ENCODE measurements at places on chromosomes 2 and 18. TPM values are rescaled to one million over a fixed set of nuclear protein-coding genes. Genes with fewer than 3 reads are reported as not detected.
A peak's percentile ranks its signal among the peaks of the same experiment; 100 is the strongest.

DNA sequence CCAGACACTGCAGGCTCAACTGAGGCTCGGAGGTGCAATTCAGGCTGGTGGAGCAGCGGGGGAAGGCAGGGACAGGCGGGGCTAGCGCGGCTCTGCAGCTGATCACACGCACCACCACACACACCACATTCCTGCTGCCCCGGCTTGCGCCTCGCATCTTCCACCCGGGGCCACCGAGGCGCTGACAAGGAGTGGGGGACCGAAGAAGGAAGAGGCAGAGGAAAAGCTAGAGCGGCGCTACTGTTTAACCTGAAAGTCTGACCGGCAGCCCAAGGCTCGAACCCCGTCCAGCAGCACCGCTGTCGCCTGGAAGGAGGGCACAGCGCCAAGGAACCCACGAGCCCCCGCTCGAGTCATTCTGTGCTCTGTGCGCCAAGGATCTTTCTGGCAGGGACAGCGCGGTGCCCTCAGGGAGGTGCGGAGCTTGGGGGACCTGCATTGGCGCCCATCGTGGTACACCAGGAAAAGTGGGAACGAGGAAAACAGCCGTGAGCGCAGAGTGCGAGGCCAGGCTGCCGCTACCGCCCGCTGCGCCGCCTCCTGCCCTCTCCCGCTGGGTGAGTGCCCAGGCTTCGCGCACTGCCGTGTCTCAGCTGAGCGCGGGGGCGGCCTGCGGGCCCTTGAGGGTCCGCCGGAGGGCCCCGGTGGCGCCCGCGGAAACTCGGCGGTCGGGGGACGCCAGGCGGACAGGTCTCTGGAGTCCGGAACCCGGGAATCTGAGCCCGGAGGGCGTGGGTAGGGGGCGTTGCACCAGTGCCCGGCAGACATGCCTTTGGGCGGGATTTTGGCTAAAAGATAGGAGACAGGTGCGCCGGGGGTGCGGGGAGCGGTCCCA, 860 bp upstream of the KCNJ3 start:
- DNase-seq, result no peak
- H3K4me3 ChIP-seq, result peak overlapping the region; percentile 50
- H3K36me3 ChIP-seq, result no peaks in the 10 kb centered on the region
- H3K4me1 ChIP-seq, result no peaks in the 10 kb centered on the region

GRCh38 chr2:32701806-32702205, 74.0 kb downstream of the TTC27 start:
- H3K4me1 ChIP-seq, result peaks cover 4% of the 10 kb centered on the region
- H3K36me3 ChIP-seq, result peaks cover 4% of the 10 kb centered on the region
- H3K27ac ChIP-seq, result no peak overlapping the region
- no peak for DNase-seq
- H3K4me3 ChIP-seq, result no peak overlapping the region

DNA sequence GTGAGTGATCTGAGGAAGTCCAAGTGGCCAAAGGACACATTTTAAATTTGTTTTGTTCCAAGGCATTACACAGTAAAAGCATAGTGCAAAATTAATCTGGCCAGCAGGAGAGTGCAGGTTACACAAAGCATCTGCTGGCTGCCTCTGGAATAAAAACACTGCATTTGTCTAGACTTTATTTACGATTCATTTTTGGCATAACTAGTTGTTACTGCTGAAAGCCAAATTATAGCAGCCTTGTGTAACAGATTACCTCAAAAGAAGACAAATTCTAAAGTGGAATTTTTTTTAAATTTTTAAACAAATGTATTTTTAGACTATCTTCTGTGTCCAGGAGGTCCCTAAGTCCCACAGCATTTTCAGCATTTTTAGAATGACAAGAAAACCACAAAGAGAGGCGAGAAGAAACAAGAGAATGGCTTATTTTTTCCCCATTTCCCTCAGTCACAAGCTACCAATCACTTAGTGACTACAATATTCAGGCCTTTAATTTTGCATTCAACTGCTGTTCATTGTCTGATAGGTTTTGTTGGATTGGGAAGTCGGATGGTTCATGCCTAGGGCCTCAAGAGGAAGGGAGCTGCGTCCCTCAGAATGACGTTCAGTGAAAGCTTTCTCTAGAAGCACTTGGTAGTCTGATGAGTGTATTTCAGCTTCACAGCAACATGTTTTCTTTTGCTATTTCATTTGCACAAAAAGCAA, 46.0 kb downstream of the TMEFF2 start:
- no peaks in the 10 kb centered on the region for H3K4me1 ChIP-seq
- no peak overlapping the region for H3K4me3 ChIP-seq
- H3K27me3 ChIP-seq, result no peaks in the 10 kb centered on the region
- H3K27ac ChIP-seq, result no peak overlapping the region

DNA sequence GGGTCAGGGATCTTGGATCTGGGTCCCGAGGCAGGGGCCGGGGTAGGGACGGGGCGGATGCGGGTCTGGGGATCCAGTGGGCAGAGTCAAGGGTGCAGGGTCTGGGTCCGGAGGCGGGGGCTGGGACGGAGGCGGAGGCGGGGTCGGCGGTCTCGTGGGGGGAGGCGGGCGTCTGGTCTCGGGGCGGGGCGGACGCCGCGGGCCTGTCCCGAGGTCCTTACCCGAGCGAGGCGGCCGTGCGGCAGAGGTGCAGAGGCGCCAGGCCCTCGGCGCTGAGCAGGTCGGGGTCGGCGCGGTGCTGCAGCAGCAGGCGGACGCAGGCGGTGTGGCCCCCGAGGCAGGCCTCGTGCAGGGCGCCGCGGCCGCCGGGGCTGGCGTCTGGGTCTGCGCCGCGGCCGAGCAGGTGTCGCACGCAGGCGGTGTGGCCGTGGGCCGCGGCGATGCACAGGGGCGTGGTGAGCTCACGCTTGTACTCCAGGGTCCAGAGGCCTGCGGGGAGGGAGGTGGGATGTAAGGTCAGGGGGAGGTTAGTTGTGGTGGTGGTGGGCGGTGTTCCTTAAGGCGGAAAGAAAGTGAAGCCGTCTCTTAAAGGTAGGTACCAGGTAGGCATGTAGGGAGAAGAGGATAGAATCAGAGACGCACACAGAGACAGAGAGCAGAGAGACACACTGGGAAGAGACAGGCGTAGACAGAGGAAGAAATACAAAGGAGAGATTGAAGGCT, 26.6 kb downstream of the ASB18 start:
- H3K36me3 ChIP-seq, result no peaks in the 10 kb centered on the region
- no peak for DNase-seq
- peaks cover 34% of the 10 kb centered on the region for H3K4me1 ChIP-seq
- no peaks in the 10 kb centered on the region for H3K27me3 ChIP-seq
- H3K4me3 ChIP-seq, result peak overlapping the region; percentile 57

GRCh38 chr2:42984617-42985016, 192.2 kb upstream of the HAAO start:
- no peak overlapping the region for H3K4me3 ChIP-seq
- no peak for DNase-seq
- no peaks in the 10 kb centered on the region for H3K4me1 ChIP-seq

DNA sequence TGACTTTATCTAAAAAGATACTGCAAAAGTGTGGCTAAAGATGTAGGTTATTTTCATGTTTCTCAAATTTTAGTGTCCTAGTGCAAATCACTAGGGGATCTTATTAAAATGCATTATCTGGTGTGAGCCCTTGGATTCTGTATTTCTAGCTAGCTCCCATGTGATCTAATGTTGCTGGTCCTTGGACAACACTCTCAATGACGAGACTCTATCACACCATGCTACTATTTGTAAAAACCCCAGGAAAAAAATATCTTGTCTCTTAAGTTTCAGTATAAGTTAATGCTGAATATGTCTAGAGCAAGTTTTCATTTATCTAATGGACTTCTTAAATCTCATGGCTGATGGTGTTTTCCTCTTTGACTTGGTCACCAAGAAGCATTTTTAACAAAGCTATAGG, 5.8 kb downstream of the DOCK10 start:
- H3K27ac ChIP-seq, result no peak overlapping the region
- no peak overlapping the region for H3K4me3 ChIP-seq
- peaks cover under 1% of the 10 kb centered on the region for H3K27me3 ChIP-seq
- DNase-seq, result no peak
- H3K4me1 ChIP-seq, result peaks cover 8% of the 10 kb centered on the region
- H3K36me3 ChIP-seq, result no peaks in the 10 kb centered on the region

- no peaks in the 10 kb centered on the region for H3K4me1 ChIP-seq
- no peak overlapping the region for H3K4me3 ChIP-seq
Measured at GRCh38 chr2:43444989-43445645, 150.7 kb downstream of the THADA start.

DNA sequence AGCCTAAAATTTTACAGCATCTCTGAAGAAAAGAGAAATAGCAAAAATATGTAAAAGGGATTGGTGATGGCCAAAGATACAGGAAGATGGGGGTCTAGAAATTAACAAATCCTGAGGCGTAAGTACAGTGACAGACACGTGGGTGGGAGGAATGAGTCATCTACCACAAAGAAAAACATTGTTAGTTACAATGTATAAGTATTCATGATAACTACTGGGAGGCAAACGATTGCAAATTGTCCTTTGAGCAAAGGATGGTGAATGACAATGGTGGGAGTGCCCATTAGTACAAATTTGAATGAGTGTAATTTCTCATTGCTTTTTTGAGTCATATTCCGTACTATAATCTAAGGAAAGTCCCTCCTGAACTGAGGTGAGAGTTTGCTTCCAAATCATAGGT, 809.0 kb upstream of the FAM98A start:
- no peak overlapping the region for H3K4me3 ChIP-seq
- no peak overlapping the region for H3K27ac ChIP-seq
- no peaks in the 10 kb centered on the region for H3K4me1 ChIP-seq
- H3K36me3 ChIP-seq, result no peaks in the 10 kb centered on the region
- DNase-seq, result no peak

- H3K27ac ChIP-seq, result no peak overlapping the region
- H3K27me3 ChIP-seq, result no peaks in the 10 kb centered on the region
- no peak for DNase-seq
- H3K4me1 ChIP-seq, result no peaks in the 10 kb centered on the region
Measured at GRCh38 chr2:4653991-4654390, 950.6 kb downstream of the DCDC2C start.

DNA sequence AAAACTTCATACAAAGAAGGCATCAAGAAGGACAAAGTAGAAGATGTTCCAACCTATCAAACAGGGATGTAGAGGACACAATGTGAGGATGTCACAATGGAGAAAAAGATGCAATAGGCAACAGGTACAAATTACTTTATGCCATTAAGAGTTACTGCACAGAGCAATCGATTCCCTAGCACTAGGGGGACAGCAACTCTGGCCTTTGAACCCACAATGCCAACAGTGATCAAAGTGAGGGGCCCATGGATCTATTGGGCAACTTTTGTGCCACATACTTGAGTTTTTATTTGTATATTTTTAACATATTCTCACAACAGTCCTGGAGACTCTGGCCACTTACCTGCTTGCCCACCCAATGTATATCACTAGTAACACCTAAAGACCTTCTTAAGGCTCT, 220.2 kb downstream of the HNMT start:
- no peaks in the 10 kb centered on the region for H3K27me3 ChIP-seq
- no peaks in the 10 kb centered on the region for H3K36me3 ChIP-seq
- no peak for DNase-seq
- no peak overlapping the region for H3K4me3 ChIP-seq
- H3K27ac ChIP-seq, result no peak overlapping the region
- no peaks in the 10 kb centered on the region for H3K4me1 ChIP-seq

GRCh38 chr18:34773961-34774766, 64.1 kb downstream of the DTNA start:
- no peaks in the 10 kb centered on the region for H3K27me3 ChIP-seq
- peak overlapping the region; percentile 77 for H3K27ac ChIP-seq
- H3K36me3 ChIP-seq, result no peaks in the 10 kb centered on the region
- DNase-seq, result peak; percentile 40
- H3K4me3 ChIP-seq, result no peak overlapping the region

GRCh38 chr2:11537951-11538350, 4.1 kb downstream of the GREB1 start:
- no peaks in the 10 kb centered on the region for H3K36me3 ChIP-seq
- peaks cover 22% of the 10 kb centered on the region for H3K4me1 ChIP-seq
- no peaks in the 10 kb centered on the region for H3K27me3 ChIP-seq
- DNase-seq, result no peak
- no peak overlapping the region for H3K4me3 ChIP-seq
- no peak overlapping the region for H3K27ac ChIP-seq

GRCh38 chr2:121388371-121388770, 103.4 kb upstream of the TFCP2L1 start:
- H3K4me1 ChIP-seq, result peaks cover 14% of the 10 kb centered on the region
- DNase-seq, result no peak
- no peak overlapping the region for H3K4me3 ChIP-seq

DNA sequence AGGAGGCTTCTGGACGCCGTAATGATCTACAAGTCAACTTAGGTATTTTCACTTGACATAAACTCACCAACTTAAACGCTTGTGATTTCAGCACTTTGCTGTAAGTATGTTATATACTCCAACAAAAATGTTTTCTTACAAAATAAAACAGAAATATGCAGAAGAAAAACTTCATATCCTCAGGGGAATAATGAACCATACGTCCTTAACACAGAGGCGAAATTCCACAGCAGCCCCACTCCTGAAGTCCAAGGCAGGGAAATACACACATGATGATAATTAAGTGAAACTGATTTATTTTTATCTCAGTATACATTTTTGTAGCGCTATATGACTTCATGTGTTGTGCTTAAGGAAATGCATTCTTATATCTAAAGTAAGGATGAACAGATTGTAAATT, 335.4 kb upstream of the VWC2L start:
- no peaks in the 10 kb centered on the region for H3K4me1 ChIP-seq
- H3K36me3 ChIP-seq, result no peaks in the 10 kb centered on the region
- DNase-seq, result no peak
- no peak overlapping the region for H3K4me3 ChIP-seq

Gene DNAJC27
- 5.2 TPM for total RNA-seq

Gene ZAP70
- total RNA-seq, result not detected

Gene ABCB11
- total RNA-seq, result not detected

Gene ALPP
- total RNA-seq, result not detected

Gene TRABD2A
- 0.27 TPM for total RNA-seq

Gene TFCP2L1
- 1.2 TPM for total RNA-seq

All from gastrocnemius medialis (tissue), 4 donors.